Cortex of kidney (tissue), 1 donor: ENCODE measurements at places on chromosomes 4 and X.

DNA sequence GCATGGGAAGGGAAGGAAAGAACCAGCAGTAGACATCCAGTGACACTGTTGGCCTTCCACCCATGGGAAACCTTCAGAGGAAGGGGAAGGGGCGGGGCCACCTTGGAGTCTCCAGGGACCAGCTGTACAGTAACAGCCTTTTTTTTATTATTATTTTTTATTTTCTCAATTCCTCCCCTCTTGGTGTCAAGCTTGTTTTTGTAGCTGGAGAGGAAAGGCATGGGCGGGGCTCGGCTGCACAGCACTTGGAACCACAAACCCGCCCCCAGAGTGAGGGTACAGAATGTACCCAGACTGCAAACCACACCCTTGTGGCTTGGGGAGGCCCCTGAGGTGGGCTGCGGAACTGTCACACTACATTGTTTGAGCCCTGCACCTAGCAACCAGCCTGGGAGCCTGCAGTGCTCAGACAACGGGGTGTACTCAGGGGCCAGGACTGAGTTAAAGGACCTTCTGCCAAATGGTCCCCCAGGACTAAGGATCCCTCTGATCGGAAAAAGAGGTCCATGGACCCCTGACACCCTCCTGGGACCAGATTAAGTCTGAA lies 45.7 kb downstream of the PRPS1 start:
- no peak for DNase-seq

DNA sequence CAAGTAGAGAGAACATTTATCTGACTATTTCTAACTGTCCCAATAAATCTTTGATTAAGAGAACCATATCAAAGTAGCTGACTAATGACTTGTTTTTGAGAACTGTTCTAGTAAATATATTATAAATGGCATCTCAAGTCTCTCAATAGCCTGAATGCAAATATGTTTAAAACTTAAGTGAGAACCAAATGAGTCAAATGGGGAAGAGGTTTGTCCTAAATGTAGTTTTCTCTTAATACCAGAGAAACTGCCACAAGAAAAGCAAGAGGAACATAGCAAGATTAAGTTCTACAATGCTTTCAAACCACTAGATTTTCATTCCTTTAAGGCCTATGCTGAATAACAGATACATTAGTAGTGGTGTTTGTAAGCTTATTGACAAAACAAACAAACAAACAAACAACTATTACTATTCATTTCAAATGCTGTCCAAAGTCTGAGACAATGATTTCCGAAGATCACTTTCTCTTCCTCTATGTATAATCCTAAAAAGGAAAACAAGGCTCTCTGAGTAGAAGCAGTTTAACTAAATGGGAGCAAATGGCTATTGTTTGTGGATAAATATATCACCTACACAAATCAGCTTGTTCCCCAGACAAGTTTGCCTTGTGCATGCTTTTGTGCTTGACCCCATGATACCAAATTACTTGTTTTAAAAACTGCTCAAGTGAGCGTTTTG lies 408.4 kb upstream of the EMCN start:
- no peak for DNase-seq

GRCh38 chr4:6175426-6175825 lies 24.9 kb downstream of the JAKMIP1 start:
- no peak for DNase-seq

GRCh38 chr4:133544097-133544496 lies 395.0 kb downstream of the PCDH10 start:
- DNase-seq, result no peak

DNA sequence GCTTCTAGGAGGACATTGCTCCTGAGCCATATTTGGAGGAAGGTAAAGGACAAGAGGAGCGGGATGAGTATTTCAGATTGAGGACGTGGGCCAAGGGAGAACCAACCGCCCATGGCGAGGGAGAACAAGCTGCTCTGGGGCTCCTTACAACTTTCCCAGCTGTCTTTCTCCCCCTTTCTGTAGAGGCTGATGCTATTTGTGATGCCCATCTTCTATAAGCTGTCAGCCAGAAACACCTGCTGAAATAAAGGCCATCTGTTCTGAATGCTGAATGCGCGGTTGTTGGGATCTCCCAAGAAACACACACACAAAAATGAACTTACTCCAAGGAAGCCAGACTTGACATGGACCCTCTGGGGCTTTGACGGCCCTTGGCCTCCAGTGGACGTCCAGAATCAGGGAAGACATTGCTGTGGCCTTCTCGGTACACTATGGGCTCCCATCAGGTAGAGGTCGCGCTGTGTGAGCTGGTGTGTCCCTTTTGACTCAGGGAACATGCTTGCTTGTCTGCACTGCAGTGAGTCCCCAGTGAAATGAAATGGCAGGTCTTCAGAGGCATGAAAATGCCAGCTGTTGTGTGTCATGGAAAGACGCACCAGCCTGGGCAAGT lies 30.9 kb downstream of the RWDD4 start:
- DNase-seq, result no peak

- no peak for DNase-seq
These were observed 8.5 kb upstream of the PTTG2 start for GRCh38 chr4:37951461-37952352.

GRCh38 chr4:127084666-127085065 lies 548.1 kb upstream of the INTU start:
- DNase-seq, result no peak

DNA sequence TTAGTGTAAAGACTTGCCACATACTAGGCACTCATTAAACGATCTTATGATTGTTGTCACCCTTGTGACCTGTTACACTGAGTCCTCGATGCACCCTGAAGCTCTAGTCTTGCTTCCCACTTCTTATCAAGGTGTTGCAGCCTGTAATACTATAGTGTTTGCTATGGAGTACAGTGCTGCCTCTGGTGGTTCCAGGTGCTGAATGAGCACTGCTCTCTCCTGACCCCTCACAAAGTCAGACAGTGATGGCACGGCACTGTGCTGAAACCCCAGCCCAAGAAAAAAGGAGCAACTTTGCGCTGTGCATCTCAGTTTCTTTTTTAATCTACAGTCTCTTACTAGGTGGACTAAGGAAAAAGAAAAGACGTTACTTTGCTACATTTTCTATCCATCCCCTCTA lies 106.3 kb downstream of the GC start:
- no peak for DNase-seq

DNA sequence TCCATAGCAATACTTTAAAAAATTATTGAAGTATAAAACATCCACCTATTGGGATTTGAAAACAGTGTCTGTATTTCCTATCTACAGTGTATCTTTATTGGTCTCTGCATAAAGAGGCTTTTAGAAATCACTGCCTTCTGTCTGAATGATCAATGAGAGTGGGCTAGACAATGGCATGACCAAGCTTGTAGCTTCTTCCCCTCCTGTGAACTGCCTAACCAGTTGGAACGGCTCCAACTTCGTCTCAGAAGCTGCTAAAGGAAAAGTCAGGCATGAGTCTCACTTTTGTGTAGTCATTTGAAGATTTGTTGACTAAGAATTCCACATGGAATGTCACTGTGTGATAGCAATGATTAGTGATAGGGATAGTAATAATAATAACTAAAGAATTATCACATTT lies 64.2 kb downstream of the INTS12 start:
- DNase-seq, result no peak
